ENCODE measurements at places on chromosomes 7 and 10. TPM values are rescaled to one million over a fixed set of nuclear protein-coding genes. Genes with fewer than 3 reads are reported as not detected.

The ADCY1 gene
- 286 TPM for total RNA-seq

The FAM171A1 gene
- total RNA-seq: 43.8 TPM

The MBL2 gene
- not detected for total RNA-seq

The FGFBP3 gene
- total RNA-seq: 28.5 TPM

The PHF14 gene
- 326 TPM for total RNA-seq

The SYNPO2L gene
- not detected for total RNA-seq

The SNCG gene
- 2.8 TPM for total RNA-seq

The LRRD1 gene
- total RNA-seq: 3.8 TPM

The GDF2 gene
- not detected for total RNA-seq

The C7orf33 gene
- total RNA-seq: not detected

The GTF2IRD1 gene
- 27.5 TPM for total RNA-seq

The EPO gene
- total RNA-seq: not detected

The ARHGAP22 gene
- total RNA-seq: 5.0 TPM

The MYO3A gene
- total RNA-seq: 8.5 TPM

The INMT gene
- total RNA-seq: not detected

The ZNF722 gene
- not detected for total RNA-seq

The SRRM3 gene
- total RNA-seq: 16.9 TPM

The LHPP gene
- 8.1 TPM for total RNA-seq

The CYP2C19 gene
- total RNA-seq: not detected

The TRIP6 gene
- total RNA-seq: 3.8 TPM

The FAM25C gene
- not detected for total RNA-seq

The FAM25G gene
- not detected for total RNA-seq

The SRI gene
- 80.8 TPM for total RNA-seq

The LRRC18 gene
- total RNA-seq: not detected

The CRHR2 gene
- total RNA-seq: 2.8 TPM

The PTPN20 gene
- total RNA-seq: 17.5 TPM

The ACADSB gene
- 13.1 TPM for total RNA-seq

The SKAP2 gene
- total RNA-seq: 3.8 TPM

The MKX gene
- 0.94 TPM for total RNA-seq

The MOSPD3 gene
- total RNA-seq: 23.5 TPM

The MYL10 gene
- not detected for total RNA-seq

The SYT15B gene
- under 0.01 TPM for total RNA-seq

The DENND2A gene
- total RNA-seq: 29.4 TPM

The MORN4 gene
- total RNA-seq: 26.0 TPM

The PIP gene
- total RNA-seq: not detected

The SLC13A1 gene
- not detected for total RNA-seq

The TMEM225B gene
- total RNA-seq: not detected

The CPA1 gene
- total RNA-seq: not detected

The VCL gene
- total RNA-seq: 20.7 TPM

The C10orf95 gene
- not detected for total RNA-seq

The CNPY1 gene
- not detected for total RNA-seq
